GM23248 (cell line): ENCODE measurements at places on chromosomes 5 and 9.

DNA sequence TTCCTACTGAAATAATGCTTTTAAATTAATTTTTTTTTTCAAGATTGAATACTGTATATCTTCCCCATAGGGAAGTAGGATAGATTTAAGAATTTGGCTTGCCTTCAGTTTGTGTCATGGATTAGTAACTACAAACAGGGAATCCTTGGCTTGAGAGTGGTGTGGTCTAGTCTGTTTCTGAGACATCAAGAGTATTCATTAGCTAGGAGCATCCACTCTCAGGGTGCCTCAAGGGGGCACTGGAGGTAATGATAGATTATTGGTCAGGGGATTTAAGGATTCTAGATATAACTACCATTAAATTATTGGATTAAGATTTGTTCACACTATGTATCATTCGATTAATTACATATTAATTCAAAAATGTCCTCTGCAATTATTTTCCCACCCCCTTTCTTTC lies 91.8 kb upstream of the TXNDC8 start:
- DNase-seq: peak; percentile 50

DNA sequence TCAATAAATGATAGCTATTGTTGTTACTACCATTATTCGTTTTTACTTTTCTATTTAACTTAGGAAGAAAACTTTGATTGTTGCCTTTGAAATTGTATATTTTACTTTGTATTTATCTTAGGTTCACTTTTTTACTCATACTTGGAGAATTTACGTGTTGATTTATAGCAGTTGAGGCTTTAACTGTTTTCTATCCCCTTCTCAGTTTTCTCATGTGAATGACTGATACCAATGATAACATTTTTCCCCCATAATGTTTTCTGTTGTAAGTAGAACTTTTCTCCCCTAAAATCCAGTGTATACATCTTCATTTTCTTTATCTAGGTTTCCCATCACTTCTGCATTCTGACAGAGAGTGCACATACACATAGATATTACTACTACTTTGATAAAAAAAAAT lies 54.4 kb downstream of the FSD1L start:
- no peak for DNase-seq

- no peak for DNase-seq
Measured at GRCh38 chr5:179373101-179373934, 28.1 kb upstream of the ADAMTS2 start.

DNA sequence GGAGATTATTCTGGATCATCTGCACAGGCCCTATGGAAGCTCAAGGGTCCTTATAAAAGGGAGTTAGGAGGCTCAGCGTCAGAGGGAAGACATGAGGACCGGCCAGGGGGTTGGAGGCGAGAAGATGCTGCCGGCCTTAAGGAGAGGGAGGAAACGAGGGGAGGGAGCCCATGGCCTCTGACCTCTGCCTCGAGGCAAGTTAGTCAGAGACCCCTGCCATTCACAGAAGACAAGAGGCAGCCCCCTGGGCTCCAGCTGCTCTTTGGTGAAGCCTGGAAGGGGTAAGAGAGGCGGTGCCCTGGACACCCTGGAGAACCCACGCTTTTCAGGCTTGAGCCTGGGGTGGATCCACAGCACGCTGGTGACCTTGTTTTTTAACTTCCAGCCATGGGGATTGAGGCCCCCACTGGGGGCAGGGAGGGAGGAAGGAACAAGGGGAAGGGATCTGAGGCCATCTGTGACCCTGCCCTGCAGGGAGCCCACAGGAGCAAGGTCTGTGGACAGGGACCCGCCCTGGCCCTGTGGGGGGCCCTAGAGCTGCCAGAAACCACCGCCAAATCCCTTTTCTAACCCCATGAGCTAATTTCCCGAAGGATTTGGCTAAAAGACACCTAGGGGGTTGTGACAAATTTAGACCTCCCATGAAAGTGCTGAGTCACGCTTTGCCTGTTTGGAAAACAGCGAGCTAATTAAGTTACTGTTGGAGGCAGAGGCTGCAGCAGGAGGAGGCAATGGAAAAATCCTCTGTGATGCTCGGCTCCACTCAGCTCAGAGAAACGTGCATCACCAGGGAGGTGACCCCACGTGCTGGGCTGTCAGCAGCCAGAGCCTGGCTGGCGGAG lies 49.7 kb downstream of the OLFM1 start:
- peak; percentile 75 for DNase-seq

- peak; percentile 45 for DNase-seq
Measured at GRCh38 chr9:6829027-6829426, 71.3 kb downstream of the KDM4C start.
